Epithelial cell of proximal tubule (primary cell): ENCODE measurements at places on chromosomes 2 and 18. TPM values are rescaled to one million over a fixed set of nuclear protein-coding genes. Genes with fewer than 3 reads are reported as not detected.

- no peak for DNase-seq
These were observed 149.0 kb downstream of the MBP start for GRCh38 chr18:76983613-76984051.

DNA sequence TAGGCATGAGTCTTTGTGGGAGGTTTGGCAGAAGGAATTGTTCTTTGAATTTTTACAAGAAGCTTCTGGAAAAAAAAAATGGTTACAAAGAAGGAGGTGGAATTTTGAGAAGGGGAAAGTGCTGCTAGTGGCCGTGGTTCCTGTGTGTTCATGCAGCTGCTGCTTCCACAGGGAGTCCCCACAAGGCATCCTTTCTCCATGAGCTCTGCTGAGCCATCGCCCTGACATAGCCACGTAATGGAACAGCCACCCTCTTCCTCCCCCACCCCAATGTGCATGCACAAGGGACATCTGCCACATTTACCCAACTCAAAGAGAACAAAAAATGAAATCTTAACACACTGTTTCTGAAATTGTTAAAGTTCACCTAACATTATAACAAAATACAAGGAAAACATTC is 529.7 kb downstream of the SATB2 start:
- DNase-seq: no peak

Gene SLC14A1
- 1.3 TPM in 1 of 2 replicates, not detected in the other for total RNA-seq

Gene ARHGEF33
- under 0.01 and 0.22 TPM in 2 replicates for total RNA-seq

- no peak for DNase-seq
These were observed 34.6 kb downstream of the SH3BP4 start for GRCh38 chr2:234986390-234986789.

DNA sequence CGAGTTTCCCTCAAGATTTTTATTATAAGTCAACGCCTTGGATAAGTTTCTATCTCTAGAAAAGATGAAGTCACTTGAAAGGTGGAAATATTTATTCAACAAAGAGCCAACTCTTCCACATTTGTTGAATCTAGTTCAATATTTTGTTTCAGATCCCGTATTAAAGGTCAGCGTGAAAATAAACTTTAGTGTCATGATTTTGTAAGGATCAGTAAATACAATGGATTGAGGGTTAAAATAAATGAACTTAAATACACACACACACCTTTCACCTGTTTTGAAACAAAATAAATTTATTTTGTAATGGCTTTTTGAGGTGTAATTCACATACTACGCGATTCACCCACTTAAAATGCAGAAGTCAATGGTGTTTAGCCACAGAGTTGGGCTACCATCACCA is 16.0 kb upstream of the NPPC start:
- no peak for DNase-seq

DNA sequence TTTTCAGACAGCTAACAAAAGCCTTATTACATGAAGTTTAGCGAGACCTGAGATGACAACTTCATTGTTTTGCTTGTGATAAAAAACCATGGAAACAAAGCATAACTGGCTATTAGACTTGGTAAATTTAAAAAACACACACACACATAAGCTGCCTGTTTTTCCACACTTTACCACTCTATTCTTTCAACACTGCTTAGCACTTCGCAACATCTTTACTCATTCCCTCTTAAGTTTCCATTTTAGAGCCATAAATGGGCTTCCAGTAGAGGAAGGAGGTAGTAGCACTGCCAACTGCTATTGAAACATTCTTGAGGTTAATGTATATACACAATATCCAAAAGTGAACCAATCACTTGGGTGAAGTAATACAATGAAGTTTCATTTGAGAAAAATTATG is 54.1 kb downstream of the BAZ2B start:
- no peak for DNase-seq

- DNase-seq: no peak
These were observed 456.6 kb upstream of the REG3G start for GRCh38 chr2:78568782-78569373.

DNA sequence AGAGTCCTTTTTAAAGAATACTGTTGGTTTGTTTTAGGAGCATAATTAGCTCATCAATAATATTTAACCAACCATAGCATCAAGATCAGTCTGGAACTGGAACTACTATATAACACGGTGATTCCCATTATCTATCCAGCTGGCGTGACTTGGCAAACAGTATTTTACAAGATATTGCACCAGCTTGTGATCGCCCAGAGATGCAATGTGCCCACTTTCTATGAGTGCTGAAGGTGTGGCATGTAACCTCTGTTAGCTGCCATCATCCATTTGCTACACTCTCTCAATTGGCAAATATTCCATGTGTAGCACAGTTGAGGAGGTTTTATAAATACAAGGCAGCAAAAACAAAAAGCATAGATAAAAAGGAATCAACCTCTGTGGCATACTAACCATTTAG is 64.9 kb downstream of the FIGN start:
- DNase-seq: no peak

Gene FSHR
- not detected in 2 replicates for total RNA-seq

- DNase-seq: no peak
These were observed 43.0 kb downstream of the INO80C start for GRCh38 chr18:35454803-35455202.

Gene UGT1A8
- total RNA-seq: not detected in 2 replicates

DNA sequence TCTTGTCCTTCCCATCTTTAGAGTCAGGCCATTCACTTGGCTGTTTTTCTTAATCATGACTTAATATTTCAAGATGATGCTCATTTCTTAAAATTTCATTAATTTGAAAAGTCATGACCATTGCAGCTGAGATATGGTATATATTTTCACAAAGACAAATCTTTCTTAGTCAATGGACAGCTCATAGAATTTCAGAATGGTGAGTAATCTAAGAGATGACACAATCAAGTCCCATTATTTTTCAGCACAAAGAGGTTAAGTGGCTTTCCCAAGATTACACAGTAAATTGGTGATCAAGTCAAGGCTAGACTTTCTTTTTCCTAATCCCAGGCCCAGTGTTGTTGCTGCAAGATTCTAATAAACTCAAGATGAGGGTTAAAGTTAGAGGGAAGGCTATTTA is 34.4 kb upstream of the NT5C1B start:
- no peak for DNase-seq

GRCh38 chr2:19078709-19079108 is 279.7 kb downstream of the OSR1 start:
- no peak for DNase-seq

DNA sequence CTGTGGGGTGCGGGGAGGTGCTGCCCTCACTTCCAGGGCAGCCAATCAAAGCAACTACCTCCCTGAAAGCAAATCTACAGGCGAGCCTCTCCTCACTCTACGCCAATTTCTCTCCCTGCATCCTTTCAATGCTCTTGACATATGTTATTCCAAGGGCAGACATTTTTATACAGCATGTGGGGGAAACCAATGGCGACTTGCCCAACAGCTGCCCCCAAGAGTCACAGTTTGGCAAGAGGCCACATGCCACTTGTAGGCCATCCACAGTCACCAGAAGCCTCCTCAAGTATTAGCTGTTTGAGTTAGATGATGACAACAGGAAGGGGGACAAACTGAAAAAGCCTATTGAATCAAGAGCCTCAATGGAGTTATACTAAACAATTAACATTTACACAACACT is 114.6 kb downstream of the MYO5B start:
- no peak for DNase-seq

- DNase-seq: no peak
These were observed 22.2 kb downstream of the ZNF521 start for GRCh38 chr18:25329783-25330182.

Gene PRKAG3
- not detected in 2 replicates for total RNA-seq

GRCh38 chr18:79488311-79489050 is 92.8 kb downstream of the NFATC1 start:
- DNase-seq: no peak

GRCh38 chr18:47485221-47485797 is 233.8 kb upstream of the SKOR2 start:
- DNase-seq: no peak

DNA sequence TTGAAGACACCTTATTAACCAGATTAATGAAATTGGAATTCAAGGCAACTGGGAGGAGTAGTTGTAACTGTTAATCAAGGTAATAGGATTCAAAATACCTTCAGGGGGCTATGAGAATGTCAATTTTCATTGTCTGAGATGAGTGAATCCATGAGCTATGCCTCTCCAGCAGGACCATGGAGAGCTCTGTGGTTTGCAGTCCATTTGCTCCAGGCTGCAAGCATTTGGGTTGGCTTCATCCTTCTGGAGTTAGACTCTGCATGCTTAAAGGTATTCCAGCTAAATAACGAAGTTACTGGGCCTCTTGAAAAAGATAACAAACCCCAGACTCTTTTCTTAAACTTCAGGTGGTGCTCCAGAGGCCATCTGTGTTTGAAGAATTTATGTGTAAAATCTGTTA is 207.1 kb upstream of the SLC8A1 start:
- no peak for DNase-seq

- DNase-seq: no peak
These were observed 1.5 kb downstream of the ARL5A start for GRCh38 chr2:151826737-151827157.

Gene VIT
- not detected in 2 replicates for total RNA-seq

Gene IER3IP1
- 20.3 and 27.5 TPM in 2 replicates for total RNA-seq

DNA sequence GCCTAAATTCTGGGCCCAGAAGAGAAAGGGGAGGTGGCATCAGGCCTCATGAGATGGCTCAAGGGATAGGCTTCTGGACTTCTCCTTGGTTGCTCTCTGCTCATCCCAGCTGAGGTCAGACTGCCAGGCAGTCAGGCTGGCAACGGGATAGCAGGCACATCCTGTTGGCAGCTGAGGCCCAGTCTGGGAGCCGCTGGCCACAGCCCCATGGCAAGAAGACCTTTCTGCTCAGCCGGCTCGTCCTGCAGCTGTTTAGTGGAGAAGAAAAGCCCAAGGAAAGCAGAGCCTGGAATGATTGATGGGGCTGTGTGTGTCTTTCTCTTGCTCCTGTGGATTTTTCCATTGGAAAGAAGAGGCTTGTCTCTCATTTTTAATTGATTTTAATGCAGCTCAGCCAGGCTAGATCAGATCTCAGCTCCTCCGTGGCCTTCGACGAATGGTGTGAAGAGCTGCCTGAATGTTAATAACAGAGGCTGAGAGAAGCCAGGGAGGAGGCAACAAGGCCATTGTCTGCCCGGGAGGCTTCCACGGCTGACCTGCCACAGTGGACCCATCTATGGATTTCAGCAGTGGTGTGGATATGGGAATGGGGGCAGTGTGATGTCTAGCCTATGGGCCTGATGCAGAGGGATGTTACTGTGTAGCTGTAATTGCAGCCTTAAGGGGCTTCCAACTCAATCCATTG is 99.5 kb downstream of the HS1BP3 start:
- no peak for DNase-seq

Gene NEU2
- not detected in 2 replicates for total RNA-seq

- DNase-seq: no peak
These were observed 136.5 kb upstream of the SP5 start for GRCh38 chr2:170578606-170579005.

Gene RNMT
- total RNA-seq: 21.3 and 27.4 TPM in 2 replicates

DNA sequence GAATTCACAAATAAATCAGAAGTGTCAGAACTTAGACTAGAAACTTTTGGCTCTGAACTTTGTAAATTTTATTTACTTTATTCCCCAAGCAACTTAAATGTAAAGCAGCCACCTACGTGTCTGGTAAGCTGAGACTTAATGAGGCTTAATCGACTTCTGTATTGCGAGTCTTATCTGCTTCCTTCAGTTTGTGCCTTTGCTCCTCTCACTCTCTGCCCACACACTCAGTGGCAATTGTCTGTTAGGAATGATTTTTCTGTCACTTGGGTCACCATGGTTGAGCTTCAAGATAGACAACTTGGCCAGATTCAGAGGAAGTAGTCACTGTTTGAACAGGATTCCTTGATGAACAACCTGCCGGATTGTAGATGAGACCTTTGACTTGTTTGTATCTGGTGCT is 691.4 kb upstream of the FSHR start:
- no peak for DNase-seq

GRCh38 chr2:172462849-172463381 is 35.5 kb downstream of the ITGA6 start:
- no peak for DNase-seq

DNA sequence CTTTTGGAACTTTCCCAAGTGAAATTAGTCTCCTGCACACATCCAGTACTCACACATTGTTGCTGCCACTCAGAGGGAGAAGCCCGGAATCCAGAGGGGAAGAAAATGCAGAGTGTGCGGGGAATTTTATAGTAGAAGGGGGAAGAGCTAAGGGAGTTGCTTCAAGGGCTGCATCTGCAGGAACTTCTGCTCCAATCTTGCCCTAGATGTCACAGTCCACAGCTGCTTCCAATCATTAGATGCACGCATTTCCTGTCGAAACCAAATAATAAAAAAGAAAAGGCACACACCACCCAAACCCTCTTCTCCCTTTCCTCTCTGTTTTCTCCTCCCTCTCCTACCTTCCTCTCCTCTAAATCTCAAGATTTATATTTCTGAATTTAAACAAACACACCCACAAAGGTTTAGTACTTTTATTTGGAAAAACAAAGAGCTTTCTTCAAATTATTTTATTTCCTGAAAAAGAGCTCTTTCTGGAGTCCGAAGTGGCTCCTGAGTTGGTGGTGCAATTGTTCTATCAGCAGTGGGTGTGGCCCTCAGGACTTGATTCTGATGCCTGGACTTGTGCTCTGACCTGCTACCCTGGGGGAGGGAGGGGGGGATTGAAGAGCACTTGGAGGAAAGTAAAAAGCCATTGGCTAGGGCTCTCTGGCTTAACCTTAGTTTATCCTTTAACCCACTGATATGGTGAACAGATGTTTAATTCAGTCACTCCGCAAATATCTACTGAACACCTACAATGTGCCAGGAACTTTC is 72.0 kb downstream of the KCNE4 start:
- no peak for DNase-seq

Gene SLC38A11
- 0.17 TPM in 1 of 2 replicates, not detected in the other for total RNA-seq

DNA sequence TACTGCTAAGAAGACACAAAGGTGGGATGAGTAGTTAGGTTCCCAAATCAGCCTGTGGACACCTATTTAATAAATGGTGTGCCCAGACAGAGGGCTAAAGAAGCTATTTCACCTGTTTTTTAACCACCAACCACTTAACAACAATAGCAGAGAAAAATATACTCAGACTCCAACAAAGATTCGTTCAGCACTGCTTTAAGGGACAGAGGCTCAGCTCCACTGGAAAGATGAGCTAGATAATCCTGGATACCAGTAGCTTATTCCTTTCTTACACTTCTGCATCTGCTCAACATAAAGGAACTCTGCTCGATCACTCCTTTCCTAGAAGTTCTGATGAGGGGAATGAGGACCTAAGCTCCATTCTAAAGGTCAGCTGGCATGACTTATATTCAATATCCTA is 44.5 kb downstream of the PTCD3 start:
- no peak for DNase-seq

DNA sequence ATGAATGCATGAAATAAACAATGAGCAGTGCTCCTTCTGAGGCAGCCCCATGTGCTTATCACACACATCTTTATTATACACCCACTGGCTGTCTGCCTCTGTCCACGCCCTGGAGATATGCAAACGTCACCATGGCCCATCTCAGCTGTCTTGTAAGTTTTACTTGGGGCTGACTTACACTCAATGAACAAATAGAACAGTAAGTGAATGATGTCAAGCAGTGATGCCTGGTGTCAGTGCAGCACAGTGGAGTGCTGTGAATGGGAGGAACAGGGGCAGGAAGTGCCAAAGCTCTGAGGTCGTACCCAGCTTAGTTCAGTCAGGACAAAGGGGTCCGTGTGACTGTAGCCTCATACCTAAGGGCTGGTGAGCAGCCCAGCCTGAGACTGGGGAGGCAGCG is 659.5 kb upstream of the HS6ST1 start:
- no peak for DNase-seq

GRCh38 chr18:59814891-59815290 is 84.9 kb upstream of the PMAIP1 start:
- peak; percentile 56 for DNase-seq

Gene ORC2
- total RNA-seq: 16.8 and 20.9 TPM in 2 replicates

GRCh38 chr18:68837665-68838451 is 40.0 kb downstream of the CCDC102B start:
- no peak for DNase-seq

Gene TNFAIP6
- 3.1 TPM in 1 of 2 replicates, not detected in the other for total RNA-seq
